ENCODE measurements at places on chromosomes 13 and 19.

DNA sequence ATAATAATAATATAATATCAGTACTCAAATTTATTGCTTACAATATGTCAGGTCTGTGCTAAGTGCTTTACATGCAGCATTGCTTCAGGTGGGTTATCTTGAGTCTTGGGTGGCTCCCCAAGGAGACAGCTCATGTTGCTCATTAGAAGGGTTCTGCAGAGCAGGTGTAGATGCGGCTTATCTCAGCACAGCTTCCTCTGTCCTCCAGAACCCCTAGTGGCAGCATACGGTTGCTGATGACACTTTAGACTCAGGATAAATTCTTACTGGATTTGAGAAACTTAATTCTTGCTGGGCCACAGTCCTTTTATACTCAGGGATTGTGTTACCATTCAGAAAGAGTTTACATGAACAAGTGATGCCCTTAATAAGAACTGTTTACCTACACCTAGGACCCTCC, 8.9 kb downstream of the COG3 start:
- DNase-seq: no peak

DNA sequence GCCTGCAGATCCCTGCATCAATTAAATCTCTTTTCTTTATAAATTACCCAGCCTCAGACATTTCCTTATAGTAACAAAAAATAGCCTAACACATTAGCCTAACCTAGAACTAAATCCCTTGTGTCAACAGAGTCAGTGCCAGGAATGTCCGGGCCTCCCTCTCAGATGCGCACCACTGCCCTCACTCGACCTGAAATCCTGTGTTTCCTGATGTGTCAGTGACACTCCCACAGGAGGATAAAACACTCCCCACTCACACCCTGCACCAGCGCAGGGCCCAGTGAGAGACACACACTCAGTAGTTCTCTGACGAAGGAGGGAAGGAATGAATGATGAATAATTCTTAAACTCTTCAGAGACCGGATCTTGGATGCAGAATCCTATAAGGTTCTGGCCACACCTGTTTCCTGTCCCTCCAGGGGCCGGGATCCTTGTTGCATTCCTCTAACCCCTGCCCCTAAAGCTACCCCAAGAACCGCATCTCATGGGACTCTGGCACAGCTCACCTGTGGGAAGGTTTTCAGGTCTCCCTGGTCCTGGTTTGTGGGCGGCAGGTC, 3.1 kb downstream of the CEACAM3 start:
- no peak for DNase-seq

- no peak for DNase-seq
Measured at GRCh38 chr19:3725121-3725520, 16.9 kb downstream of the TJP3 start.

GRCh38 chr13:26867451-26868091, 107.0 kb upstream of the GPR12 start:
- no peak for DNase-seq

GRCh38 chr13:57992416-57992815, 360.9 kb downstream of the PCDH17 start:
- DNase-seq: no peak

- no peak for DNase-seq
Measured at GRCh38 chr19:19544257-19544953, 6.3 kb downstream of the CILP2 start.

DNA sequence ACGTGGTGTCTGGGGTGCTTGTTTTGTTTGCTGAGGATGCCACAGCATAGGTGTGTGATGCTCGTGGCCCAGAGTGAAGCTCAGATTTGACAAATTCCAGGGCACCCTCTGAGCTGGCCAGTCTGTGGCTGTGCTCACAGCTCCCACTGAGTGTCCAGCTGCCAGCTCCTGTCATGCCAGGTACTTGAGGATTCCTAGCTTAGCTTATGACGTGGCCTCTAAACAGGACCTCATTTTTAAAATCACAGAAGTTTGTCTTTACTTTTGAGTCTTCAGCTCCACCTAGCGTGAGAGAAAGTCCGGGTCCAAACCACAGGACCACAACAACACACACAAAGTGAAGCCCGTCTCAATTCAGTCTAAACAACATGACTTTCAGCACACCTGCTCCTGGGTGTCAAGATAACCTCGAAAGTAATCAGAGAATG, 117.3 kb downstream of the RAB20 start:
- no peak for DNase-seq

GRCh38 chr19:11692127-11692790, 46.5 kb downstream of the ZNF823 start:
- no peak for DNase-seq

- no peak for DNase-seq
Measured at GRCh38 chr19:3304871-3305423, 61.4 kb upstream of the NFIC start.

DNA sequence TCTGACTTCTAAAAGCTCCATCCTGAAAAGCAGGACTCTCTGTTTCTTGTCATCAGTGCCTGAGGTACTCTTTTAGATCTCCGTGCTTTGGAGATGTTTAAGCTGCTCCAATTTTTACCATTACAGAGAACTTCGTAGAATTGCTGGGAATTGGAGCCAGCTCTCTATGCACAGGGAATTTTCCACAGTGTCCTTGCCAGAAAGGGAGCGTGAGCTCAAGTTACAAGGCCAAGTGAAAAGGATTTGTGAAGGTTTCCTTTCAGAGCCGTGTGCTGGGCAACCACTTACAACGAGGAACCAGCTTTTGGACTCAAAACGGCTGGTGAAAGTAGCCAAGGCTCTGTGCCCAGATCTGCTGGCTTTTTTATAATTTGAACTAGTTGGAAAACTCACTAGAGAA, 82.6 kb downstream of the NUFIP1 start:
- DNase-seq: no peak

DNA sequence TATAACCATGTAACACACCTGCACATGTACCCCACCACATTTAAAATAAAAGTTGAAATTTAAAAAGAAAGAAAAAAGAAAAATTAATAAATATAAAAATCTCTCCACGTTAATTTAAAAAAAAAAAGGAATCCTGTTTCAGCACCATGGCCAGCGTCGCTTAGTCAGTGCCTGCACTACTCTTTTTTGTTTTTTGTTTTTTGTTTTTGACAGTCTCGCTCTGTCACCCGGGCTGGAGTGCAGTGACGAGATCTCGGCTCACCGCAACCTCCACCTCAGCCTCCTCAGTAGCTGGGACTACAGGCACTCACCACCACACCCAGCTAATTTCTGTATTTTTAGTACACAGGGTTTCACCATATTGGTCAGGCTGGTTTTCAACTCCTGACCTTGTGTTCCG, 835.9 kb downstream of the UQCRFS1 start:
- no peak for DNase-seq
